ENCODE measurements at places on chromosomes 5 and 9.
A peak's percentile ranks its signal among the peaks of the same experiment; 100 is the strongest.

- no peak for DNase-seq
Measured at GRCh38 chr9:35852876-35853865, 17.0 kb downstream of the OR13J1 start.

GRCh38 chr5:176447591-176447977 lies 601 bp upstream of the FAF2 start:
- DNase-seq = peak; percentile 1

DNA sequence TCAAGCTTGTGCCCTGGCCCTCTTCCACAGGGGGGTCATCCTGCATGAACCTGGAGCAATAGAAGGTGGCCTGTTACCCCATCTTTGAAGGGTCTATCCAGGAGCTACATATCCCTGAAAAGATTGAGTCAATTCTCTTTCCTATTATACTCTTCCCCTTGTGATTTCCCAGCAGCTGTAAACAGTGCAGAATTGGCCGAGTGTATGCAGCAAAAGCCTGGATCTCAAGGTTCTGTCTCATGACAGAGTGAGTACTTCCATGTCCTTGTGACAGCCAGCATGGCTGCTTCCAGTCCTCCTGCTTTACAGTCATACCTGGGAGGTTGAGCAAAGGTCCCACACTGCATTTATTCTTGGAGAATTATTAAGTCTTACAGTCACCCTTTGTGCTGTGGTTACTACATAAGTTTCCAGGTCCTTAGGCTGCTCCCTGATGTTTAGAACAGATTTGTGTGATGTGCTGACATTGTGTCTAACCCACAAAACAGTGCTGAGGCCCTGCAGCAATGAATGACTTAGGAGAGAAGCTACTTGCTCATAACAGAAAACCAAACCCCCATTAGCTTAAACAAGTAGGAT lies 67.5 kb downstream of the NREP start:
- no peak for DNase-seq

DNA sequence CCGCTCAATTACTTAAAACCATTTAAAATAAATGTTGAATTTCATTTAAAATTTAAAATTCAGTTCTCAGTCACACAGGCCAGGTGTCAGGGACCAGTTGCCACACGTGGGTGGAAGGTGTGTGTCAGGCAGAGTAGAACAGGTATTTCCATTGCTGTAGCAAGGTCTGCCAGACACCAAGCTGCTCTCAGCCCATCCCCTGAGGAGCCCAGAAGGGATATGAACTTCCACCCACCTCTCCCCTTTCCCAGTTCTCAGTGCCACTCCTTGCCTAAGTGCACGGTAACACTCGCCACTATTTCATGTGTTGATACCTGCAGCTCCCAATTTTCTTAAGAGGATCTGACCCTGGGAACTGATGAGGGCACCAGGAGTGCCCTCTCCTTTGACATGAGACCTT lies 12.7 kb downstream of the SYK start:
- DNase-seq = no peak

DNA sequence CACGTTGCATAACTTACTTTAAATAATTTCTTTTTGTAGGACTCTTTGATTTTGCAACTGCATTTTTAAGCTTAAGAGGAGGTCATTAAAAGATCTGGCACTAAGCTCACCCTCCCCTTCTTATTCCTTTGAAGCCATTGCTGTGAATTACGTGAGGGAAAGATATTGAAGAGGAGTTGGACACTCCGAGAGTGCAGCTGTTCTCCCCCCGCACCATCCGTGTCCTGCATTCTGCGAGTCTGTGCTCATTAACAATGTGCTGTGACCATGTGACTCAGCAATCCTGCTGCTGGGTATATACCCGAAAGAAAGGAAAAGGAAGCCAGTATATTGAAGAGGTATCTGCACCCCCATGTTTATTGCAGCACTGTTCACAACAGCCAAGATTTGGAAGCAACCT lies 40.0 kb downstream of the NXNL2 start:
- no peak for DNase-seq

GRCh38 chr5:117204404-117204803 lies 629.8 kb upstream of the SEMA6A start:
- DNase-seq = no peak

- no peak for DNase-seq
Measured at GRCh38 chr9:110308633-110309038, 29.0 kb downstream of the TXNDC8 start.

Data from activated CD8-positive, alpha-beta memory T cell treated with anti-CD3 and anti-CD28 coated beads for 1 hour (primary cell).